HT1080 (cell line): ENCODE measurements at places on chromosomes 11 and 22.
A peak's percentile ranks its signal among the peaks of the same experiment; 100 is the strongest.

DNA sequence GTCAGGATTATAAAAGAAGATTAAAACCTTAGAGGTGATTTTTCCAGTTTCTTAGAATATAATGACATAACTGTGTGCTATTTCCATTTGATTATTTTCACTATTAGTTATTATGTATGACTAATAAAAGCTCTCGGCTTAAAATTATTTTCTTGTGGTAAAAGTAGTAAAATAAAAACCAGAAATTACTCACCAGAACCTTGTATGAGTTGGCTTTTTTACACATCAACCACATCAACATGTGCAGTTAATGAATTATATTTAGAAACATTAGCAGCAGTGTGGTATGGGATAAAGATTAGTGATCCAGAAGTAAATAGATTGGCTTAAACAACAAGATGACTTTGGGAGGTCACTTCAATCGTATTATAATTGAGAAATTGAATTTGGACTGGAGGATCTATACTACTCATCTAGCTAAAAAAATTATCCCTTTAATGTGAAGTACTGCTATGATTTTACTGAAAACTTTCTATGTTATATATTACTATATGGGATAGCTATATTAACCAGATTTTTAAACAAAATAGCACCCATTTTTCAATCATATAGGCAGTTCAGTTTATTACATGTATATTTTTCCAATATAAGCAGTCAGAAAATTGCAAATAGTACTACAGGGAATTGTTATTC, 2.8 kb upstream of the BCO2 start:
- peak; percentile 26 for DNase-seq

- DNase-seq = peak; percentile 56
Measured at GRCh38 chr11:104033134-104033533, 3.3 kb upstream of the DDI1 start.

DNA sequence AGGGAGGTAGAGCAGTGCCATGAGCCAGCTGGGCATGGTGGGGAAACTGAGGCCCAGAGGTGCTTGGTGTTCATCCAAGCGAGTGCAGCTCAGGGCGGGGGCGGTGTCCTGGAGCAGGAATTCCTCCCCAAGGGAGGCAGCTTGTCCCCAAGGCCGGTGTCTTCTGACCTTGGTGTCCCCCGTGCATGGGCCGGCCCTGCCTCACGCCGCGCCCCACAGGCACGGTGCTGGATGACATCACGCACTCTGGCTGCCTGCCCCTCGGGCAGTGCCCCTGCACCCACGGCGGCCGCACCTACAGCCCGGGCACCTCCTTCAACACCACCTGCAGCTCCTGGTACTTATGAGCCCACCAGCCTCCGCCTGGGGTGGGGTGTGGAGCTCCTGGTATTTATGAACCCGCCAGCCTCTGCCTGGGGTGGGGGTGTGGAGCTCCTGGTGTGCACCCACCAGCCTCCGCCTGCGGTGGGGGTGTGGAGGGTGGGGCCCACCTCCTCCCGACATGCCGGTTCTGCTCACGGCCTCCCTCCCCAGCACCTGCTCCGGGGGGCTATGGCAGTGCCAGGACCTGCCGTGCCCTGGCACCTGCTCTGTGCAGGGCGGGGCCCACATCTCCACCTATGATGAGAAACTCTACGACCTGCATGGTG, 6.7 kb downstream of the MUC5B start:
- no peak for DNase-seq

- DNase-seq = no peak
Measured at GRCh38 chr11:1112351-1113191, 37.9 kb downstream of the MUC2 start.

DNA sequence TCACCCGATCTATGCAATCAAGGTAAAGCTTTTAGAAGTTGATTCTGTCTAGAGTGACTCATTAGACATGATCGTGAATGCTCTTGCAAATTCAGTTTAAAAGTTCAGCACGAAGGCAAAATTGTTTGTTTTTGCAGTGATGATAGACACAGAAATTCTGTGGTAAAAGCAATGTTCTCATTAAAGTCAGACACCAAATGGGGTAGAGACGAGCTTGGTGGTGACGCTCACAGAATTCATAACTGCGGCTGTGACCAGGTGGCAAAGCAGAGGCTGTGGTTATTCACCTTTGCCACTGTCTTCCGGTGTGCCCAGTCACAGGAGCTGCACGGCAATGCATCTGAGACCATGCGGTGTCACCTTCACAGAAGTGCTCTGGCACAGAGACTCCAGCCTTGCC, 83.4 kb downstream of the WNT7B start:
- DNase-seq = no peak

GRCh38 chr11:61847914-61848581, 19.9 kb downstream of the FADS2 start:
- DNase-seq = no peak

- no peak for DNase-seq
Measured at GRCh38 chr22:43118953-43119458, 8.5 kb downstream of the BIK start.

GRCh38 chr11:134785059-134785458, 373.0 kb upstream of the B3GAT1 start:
- DNase-seq = no peak

DNA sequence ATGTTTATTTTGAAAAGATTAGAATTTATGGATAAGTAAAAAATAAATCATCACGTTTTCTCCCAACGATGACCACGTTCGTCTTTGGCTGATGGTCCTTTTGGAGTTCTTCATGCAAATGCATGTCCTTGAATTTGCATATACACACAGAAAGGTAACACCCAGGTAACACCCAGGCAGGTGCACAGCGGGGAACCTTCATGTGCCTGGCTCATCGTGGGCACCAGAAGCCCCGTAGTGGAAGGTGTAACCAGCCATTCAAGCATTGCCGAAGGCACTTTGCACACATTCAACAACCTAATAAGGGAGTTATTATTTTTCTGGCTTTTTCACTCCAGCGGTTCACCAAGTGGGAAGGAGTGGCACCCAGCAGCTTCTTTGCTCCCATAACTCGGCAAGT, 404.6 kb downstream of the TBC1D22A start:
- DNase-seq = no peak

DNA sequence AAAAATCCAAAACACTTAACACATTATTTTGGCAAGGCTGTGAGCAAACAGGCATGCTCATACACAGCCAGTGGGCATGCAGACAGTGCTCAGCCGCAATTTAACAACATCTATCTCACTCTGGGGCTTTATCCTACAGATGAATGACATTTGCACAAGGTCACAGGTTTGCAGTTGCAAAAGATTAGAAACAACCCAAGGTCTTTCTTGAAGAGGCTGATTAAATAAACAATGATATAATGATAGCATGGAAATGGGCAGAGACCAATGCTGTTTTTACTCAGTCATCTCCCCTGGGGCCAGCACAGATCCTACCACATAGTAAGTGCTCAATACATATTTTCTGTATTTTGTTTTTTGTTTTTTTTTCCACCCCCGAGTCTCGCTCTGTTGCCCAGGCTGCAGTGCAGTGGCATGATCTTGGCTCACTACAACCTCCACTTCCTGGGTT, 9.4 kb downstream of the A4GALT start:
- DNase-seq = no peak

DNA sequence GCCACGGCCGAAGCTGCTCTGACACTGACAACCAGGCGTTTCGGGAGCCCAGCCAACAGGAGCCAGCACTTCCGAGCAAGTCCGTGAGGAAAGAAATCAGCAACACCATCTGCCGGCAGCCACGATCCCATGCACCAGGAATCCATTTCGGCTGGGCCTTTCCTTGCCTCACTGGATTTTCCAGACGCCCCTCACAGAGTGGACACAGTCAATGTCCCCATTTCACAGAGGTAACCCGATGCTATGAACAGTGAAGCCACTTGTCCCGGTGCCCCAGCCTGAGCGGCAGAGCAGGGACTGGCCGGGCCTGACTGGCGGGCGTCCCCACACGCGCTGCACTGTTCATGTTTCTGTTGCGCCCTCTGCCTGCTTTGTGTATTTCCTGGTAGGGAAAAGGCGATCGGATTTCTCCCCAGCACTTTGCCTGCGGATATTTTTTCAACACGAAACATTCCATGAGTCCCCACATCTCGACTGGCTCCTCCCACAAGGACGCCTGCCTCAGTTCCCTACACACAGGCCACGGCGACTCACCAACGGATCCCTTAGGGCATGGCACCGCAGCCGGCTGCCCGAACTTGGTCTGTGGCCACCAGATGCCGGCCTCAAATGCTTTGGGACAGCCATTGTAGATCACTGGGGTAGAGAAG, 55.3 kb downstream of the TRMU start:
- no peak for DNase-seq

DNA sequence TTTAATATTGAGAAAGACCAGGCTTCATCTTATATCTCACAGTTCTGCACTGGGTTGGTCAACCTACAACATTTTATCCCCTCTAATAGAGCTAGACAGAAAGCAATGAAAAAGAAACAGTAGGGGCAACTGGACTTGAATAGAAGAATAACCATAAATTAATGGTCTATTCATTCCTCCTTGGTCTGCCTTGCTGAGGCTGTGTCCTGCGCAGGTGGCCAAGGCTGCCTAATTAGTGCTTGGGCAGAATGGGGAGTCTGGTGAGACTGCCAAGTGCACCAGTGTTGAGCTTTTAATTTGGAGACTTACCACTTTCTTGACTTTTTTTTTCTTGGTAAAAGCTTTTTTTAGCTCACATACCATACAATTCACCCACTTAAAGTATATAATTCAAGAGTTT, 35.0 kb upstream of the SPON1 start:
- no peak for DNase-seq

DNA sequence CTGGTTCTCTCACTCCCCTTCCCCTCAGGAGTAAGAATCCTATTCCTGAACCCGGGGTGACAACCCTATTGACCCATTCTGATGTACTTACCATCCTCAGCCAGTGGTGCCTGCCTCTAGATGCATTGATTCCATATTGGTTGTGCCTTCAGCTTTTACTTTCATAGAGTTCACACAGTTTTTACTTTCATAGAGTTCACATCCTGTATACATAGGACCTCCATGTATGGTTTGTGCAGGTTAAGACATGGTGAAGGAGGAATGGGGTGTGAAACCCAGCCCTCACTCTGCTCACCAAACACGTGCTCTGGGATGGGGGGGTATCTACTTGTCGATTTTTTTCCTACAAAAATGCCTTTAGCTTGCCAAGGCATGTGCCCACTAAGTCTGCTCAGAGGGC, 105.6 kb upstream of the TBCEL start:
- no peak for DNase-seq

GRCh38 chr22:17162731-17163130, 3.7 kb upstream of the HDHD5 start:
- DNase-seq = no peak

- no peak for DNase-seq
Measured at GRCh38 chr11:113377681-113378412, 9.7 kb upstream of the ANKK1 start.
